ENCODE measurements at places on chromosomes 1 and 21.

- DNase-seq = peak; percentile 34
Observed at GRCh38 chr1:110312188-110313121, 26.7 kb upstream of the RBM15 start.

GRCh38 chr1:209721323-209721722 lies 16.7 kb downstream of the HSD11B1 start:
- DNase-seq = no peak

DNA sequence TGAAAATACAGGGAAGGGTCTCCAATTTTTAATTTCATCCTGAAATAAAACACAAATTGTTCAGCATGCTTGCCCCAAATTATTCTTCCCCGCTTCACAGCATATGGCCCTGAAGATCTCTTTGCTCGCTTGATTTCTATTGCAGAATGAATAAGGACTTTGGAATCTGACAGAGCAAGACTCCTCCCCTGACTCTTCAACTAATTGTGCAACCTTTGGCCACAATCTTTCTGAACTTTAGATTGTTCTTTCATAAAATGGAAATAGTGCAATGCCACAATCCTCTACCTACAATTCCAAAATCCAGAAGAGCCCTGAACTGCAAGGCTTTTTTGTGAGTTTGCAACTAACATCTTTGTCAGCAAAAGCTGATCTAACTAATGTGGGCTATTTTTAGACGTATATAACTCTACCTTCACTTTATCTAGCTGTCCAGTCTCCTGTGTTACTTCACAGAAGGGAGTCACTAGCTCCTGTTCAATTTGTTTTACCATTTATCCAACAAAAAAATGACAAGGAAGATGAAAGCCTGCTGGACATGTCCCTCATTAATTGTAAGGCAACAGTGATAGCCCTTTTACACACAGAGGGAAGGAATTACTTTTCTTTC lies 13.4 kb downstream of the RNASEL start:
- DNase-seq = no peak

GRCh38 chr1:59176471-59176870 lies 120.4 kb upstream of the FGGY start:
- DNase-seq = no peak

DNA sequence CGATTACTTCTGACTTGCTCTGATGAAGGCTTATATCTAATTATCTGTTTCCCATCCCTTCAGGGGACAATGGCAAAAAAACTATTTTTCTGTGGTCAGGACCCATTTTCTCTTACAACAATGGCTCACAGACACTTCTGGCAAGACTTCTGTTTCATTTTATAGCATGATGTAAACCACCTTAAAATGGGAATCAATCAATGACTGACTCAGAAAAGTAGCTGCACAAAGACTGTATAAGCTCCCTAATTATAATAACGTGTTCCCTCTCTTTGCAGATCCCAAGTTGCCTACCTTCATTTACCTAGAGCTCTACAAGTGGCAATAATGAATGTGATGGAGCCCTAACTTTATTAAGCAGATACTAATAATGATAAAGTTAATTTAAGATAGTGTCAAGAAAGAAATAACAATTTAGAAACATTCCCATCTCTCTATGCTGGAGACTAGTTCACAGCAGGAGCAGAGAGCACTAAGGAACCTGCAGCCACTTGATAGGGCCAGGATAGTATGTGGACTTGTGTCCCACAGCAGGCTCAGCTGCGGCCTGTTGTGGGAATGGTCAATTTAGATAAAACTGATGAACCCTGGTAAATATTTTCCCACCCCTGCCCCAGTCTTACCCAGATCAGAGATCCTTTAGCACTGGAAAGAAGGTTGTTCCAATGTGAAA lies 538 bp downstream of the GBP2 start:
- DNase-seq = no peak

DNA sequence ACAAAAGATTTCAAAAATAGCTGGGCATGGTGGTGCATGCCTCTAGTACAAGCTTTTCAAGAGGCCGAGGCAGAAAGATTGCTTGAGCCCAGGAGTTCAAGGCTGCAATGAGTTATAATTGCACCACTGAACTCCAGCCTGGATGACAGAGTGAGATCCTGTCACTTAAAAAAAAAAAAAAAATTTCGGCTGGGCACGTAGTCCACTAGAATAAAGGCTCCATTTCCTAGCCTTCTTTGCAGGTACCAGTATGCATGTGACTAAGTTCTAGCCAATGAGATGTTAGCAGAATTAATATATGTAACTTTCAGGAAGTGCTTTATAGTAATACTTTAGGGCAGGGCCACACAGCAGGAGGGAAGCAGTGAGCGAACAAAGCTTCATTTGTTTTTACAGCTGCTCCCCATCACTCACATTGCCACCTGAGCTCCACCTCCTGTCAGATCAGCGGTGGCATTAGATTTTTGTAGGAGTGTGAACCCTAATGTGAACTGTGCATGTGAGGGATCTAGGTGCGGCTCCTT lies 28.8 kb upstream of the SYDE2 start:
- DNase-seq = no peak

DNA sequence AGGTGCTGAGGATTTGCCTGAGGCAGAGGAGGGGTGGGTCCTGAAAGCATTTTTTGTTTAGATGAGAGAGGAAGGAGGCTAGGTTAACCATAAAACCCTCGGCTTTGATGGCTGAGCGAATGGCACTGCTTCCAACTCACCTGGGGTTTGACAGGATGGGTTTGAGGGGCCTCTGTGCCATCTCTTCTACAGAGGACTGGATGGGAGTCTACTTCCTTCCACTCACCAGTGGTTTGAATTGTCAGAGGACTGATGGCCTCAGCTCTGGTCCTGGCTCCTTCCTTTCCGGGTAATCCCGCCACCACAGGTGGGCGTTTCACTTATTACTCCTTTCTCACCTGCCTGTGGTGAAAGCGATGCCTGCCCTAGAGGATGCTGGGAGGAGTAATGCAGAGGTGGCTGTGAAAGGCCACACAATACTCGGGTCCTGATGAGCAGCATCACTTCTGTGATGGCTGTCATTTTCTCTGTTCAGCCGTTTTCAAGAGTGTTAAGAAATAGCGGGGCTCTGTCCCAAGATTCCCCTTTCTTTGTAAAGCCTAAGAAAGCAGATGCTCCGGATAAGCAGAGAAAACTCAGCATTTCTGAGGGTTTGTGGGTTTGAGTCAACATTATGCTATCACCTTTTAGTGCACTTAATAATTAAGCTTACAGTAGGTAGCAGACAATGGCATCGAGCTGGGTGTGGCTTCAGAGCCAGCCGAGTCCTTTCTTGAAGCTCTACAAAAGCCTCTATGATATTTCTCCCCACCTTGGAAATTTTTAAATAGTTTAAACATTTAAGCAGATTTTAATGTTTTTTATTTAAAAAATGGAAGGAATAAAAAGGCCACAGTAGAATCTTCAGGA lies 220.7 kb downstream of the HLX start:
- no peak for DNase-seq

DNA sequence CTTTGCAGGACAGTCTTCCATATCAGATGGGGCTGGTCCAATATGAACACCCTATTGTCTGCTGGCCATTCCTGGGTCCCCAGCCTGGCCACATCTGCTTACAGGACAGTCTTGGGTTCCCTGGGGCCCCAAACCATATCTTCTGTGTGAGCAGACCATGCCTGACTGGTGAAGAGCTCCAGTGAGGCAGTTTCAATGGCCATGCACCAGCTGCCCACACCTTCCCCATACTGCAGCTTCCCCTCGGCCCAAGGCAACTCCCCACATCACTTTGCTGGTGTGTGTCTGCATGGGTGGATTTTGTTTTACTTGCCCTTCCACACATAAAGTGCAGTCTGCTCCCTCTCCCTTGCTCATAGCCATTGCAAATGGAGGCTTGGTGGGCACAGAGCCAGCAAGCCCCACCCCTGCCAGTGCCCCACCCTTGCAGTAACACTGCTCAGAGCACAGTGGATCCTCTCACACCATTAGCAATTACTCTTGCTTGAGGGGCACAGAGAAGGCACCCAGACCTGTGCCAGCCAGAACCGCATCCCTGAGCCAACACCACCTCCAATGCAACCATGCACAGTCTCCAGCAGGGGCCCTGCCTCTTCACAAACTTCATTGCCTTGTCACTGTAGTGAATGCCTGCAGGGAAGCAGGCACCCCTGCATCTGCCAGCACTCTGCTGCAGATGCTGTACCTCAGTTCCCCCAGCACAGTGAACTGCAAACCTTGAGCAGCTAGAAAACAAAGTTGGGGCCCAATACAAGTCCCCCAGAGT lies 474.5 kb upstream of the BEND5 start:
- no peak for DNase-seq

DNA sequence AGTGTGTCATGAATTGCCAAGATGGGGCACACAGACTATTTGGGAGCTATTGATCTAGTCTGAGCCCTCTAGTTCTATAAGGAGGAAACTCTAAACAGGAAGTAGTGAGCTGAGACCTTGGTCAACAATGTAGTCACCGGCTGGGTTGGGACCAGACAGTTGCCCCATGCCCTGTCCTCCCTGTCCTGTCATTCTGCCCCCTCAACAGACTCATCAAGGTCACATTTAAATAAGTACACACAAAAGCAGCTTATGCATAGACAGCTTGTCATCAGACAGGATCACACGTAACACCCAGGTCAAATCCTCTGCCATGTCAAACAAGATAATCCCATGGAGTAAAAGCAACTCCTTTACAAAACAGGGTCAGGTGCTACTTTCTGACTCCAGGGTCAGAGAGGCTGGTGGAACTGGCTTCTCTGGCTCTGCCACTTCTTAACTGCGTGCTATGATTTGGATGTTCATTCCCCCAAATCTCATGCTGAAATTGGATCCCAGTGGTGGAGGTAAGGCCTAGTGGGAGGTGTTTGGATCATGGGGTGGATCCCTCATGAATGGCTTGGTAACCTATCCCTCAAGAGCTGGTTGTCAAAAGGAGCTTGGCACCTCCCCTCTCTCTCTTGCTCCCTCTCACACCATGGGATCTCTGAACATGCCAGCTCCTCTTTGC lies 128.9 kb downstream of the HIVEP3 start:
- DNase-seq = no peak

DNA sequence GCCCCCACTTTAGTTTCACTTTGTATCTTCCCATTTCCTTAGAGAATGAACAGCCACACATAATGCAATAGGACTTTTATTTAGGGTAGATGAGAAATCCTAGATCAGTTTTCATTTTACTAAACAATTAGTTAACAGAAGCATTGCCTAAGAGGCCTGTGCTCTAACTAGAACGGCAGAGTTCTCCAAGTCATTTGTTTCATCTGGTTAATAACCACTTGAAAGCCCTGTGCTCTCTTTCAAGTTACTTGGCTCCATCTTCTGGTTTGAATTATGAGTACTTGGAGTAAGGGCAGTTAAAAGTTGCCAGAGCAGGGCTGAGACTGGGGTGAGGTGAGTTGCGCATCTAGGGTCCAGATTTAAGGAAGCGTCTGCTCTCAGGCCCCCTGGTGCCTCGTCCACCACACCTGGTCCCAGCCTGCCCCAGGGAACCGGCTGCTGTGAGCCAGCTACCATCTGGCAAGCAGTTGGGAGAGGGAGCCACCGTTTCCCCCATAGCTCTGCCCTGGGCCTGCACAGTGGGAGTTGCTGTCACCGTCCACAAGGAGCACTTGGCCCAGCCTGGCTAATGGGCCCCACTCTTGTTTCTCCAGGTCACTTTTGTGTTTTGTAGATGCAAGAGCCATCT lies 18.1 kb upstream of the SLC44A3 start:
- DNase-seq = no peak

- DNase-seq = no peak
Observed at GRCh38 chr1:220698607-220699016, 8.4 kb downstream of the C1orf115 start.

DNA sequence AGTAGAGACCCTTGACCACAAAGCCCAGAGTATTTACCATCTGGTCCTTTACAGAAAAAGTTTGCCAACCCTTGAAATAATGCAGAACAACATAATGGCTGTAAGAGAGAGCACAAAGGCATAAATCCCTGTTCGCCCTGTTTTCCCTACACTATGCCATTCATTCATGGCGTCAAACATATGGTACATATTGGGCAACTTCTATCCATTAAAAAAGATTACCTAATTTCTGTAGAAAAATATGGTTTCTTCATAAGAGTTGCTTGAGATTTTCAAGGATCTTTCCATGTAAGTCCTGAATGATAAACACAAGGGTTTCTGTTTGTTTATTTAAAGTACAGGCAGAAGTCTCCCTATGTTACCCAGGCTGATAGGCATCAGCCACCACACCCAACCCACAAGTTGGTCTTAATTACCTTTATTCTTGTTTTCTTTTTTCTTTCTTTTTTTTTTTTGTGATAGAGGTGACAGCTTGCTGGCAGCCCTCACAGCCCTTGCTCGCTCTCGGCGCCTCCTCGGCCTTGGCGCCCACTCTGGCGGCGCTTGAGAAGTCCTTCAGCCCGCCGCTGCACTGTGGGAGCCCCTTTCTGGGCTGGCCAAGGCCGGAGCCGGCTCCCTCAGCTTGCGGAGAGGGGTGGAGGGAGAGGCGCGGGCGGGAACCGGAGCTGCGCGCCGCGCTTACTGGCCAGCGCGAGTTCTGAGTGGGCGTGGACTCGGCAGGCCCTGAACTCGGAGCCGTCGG lies 68.3 kb upstream of the NR5A2 start:
- DNase-seq = no peak

- no peak for DNase-seq
Observed at GRCh38 chr1:20601129-20601825, 12.4 kb downstream of the CDA start.

DNA sequence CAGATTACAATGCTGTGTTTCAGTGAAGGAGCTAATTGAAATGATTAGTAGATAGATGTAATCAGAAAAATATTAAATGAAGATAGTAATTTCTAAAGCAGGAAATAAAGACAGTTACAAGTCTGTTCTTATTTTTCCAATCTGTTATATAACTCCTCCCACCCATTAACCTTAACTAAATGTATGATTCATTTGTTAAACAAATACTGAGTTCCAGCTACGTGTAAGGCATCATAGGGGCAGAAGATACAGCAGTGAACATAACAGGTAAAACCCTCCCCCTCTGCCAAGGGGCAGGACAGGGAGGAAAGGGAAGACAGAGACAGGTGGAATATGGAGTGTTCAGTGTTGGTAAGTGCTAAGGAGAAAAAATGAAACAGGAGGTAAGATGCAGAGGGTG lies at the start of gene FAM177B:
Gene FAM177B (plus strand): TSS at position 231 of the 400 bp plus-strand sequence. CDS start 9,344 bp downstream, outside the sequence.
- no peak for DNase-seq

DNA sequence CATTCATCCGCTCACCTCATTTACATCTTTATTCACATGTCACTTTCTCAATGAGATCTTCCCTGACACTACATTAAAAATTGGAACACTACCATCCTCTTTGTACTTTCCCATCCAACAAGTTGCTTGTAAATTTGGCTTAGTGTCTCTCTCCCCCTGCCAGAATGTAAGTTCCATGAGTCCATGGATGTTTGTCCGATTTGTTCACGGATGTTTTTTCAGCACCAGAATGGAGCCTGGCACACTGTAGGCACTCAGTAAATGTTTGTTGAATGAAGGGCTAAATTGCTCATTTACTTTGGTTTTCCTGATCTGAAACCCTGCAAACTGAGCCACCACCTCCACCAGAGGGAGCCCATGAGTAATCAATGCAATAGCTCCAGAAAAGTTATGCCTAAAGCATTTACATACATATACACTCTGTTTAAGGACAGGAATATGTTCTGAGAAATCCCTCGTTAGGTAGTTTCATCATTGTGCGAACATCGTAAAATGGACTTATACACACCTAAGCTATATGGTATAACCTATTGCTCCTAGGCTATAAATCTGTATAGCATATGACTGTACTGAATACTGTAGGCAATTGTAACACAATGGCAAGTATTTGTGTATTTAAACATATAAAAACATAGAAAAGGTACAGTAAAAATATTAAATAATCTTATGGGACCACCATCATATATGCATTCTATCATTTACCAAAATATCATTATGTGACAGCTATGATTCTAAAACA lies 2.8 kb upstream of the EYA3 start:
- DNase-seq = peak; percentile 62

- DNase-seq = no peak
Observed at GRCh38 chr1:244862354-244862698, 2.0 kb downstream of the HNRNPU start.

- no peak for DNase-seq
Observed at GRCh38 chr1:183720028-183720427, 66.9 kb upstream of the APOBEC4 start.

Measured in stimulated activated CD8-positive, alpha-beta memory T cell treated with anti-CD3 and anti-CD28 coated beads, Interleukin-4, amount 100 ng/mL, for 1 hour (primary cell).